ENCODE measurements at places on chromosomes 3 and 15.

GRCh38 chr15:99481951-99482230, 83.9 kb upstream of the MEF2A start:
- no peak for DNase-seq

- DNase-seq = no peak
Measured at GRCh38 chr3:133292296-133292695, 107.6 kb upstream of the BFSP2 start.

- no peak for DNase-seq
Measured at GRCh38 chr3:59688636-59689035, 638.8 kb upstream of the CFAP20DC start.

DNA sequence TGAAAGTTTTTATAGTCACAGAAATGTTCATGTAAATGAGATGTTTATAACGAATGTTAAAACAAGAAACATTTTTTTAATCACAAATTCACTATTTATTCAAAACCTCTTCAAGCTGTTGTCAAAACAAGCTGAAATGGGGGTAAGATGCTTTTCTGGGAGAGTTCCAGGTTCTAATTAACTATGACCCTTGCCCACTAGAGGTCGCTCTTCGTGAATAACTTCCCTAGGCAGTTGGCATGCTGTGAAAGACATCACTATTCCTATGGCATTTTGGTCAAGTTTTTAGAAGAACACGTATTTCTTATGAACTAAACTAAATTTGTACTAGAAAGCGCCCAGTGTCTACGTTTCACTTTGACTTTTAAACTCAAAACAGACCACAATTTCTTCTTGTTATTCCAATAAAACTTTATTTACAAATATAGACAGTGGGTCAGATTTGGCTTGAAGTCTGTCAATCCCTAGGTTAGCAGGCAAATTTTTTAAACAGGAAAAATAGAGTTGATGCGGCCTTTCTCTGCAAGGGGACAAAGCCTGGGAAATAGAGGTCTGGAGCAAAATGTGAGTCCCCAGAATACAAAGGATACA, 62.8 kb upstream of the CMTM8 start:
- DNase-seq = no peak

- DNase-seq = no peak
Measured at GRCh38 chr3:172591125-172591605, 67.9 kb upstream of the TNFSF10 start.

Measured in stimulated activated CD8-positive, alpha-beta memory T cell treated with anti-CD3 and anti-CD28 coated beads, Interleukin-7, amount 100 ng/mL, for 1 hour (primary cell).